GM12864 (cell line): ENCODE measurements at places on chromosomes 13 and 19.

GRCh38 chr13:50053844-50054243 lies 38.6 kb downstream of the KCNRG start:
- no peak for DNase-seq

DNA sequence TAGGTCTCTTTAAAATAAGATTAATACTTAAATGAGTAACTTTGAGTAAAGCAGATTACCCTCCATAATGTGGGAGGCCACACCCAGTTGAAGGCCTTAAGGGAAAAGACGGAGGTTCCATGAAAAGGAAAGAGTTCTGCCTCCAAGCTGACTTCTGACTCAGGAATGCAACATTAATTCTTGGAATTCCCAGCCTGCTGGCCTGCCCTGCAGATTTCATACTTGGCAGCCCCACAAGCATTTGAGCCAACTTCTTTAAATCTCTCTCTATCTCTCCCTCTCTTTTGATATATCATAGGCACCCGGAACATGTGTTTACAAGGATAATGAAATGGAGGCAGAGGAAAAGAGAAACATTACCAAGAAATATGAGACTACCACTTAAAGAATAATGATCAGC lies 902.3 kb upstream of the MIR17HG start:
- DNase-seq, result no peak

DNA sequence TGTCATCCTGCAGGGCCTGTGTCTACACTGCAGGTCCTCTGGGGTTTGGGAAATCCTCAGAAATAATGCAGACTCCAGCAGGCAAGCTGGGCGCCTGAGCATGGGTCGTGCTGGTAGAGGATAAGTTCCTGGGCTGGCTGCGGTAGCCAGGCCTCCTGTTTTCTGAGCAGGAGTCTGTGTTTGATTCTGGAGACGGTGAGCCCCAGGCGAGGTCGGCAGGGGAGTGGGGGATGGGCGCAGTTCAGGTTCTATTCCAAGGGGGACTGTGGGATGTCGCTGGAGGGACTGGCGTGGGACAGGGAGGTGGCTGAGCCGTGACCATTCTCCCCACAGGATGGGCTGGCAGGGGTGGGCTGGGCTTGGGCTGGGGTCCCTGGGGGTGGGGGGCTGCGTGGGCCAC lies 154.7 kb downstream of the KDM4B start:
- DNase-seq, result no peak

GRCh38 chr19:14556662-14557188 lies 15.1 kb downstream of the NDUFB7 start:
- peak; percentile 49 for DNase-seq

- DNase-seq, result no peak
These were observed 500.6 kb downstream of the KCTD12 start for GRCh38 chr13:76385586-76385985.

- no peak for DNase-seq
These were observed 3.0 kb downstream of the ATP1A3 start for GRCh38 chr19:41991025-41991424.
